ENCODE measurements at places on chromosomes 12 and 14. TPM values are rescaled to one million over a fixed set of nuclear protein-coding genes. Genes with fewer than 3 reads are reported as not detected.

DNA sequence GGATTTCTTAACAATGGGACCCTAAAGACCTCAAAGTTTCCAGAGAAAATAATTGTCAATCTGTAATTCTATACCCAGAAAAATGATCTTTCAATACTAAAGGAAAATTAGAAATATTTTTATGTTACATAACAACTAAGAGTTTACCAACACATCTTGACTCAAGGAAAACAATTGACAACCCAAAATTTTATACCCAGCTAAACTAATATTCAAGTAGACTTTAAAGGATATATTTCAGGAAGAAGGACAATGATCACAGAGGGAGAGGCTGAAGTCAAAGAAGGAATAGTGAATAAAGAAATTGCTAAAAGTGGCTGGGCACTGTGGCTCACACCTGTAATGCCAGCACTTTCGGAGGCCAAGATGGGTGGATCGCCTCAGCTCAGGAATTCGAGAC, 12.6 kb upstream of the PLD4 start:
- no peak overlapping the region for H3K27ac ChIP-seq
- no peaks in the 10 kb centered on the region for H3K4me1 ChIP-seq
- no peaks in the 10 kb centered on the region for H3K27me3 ChIP-seq
- no peaks in the 10 kb centered on the region for H3K36me3 ChIP-seq

DNA sequence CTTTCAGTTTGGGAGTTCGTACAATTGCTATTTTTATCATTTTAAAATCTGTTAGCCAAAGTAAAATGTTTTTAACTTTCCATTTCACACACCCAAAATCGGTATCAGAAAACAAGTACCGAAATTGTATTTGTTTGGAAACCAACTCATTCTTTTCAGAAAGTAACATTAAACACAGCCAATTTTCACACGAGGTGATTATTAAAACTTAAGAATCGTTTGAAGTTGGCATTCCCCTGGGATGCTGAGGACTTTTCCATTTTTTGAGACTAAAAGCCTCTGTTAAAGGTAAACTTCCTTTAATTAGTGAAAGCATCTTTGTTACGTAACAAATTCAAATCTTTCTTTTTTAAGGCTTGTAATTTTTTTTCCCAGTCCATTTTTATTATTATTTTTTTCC, 623.0 kb downstream of the VRK1 start:
- no peaks in the 10 kb centered on the region for H3K27me3 ChIP-seq
- no peak for DNase-seq
- H3K36me3 ChIP-seq: no peaks in the 10 kb centered on the region
- H3K4me1 ChIP-seq: no peaks in the 10 kb centered on the region
- H3K4me3 ChIP-seq: no peak overlapping the region

The NFE2 gene
- 0.44 TPM for total RNA-seq

DNA sequence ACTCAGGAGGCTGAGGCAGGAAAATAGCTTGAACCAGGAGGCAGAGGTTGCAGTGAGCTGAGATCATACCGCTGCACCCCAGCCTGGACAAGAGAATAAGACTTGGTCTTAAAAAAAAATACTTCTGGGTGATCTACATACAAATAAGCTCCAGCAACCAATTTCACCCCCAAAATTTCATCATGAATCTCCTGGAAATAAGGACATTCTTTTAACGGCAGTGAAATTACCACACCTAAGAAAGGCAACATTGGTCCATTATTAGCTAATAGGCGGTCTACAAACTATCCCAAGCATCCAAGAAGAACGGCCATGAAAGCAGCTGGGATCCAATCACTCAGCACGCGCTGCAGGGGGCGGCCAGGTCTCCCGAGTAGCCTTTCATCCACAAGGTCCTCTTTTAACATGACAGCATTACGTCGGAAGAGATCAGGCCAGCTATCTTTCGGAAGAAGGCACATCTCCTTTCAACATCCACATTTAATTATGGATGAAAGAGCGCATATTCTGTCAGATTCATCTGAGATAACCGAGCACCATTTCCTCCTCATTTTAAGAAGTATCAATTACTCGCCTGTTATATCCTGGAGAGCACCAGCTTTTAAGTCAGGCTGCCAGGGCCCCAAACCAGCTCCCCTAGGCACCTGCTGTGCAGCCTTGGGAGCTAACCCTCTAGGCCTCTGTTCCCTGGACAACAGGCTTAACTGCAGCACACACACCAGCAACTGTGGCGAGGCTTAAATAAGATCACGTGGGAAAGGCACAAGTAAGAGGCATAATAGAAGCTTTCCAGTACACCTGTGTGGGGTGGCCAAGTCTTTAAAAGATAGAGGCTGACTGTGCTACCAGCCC, 4.2 kb downstream of the SLC15A4 start:
- no peaks in the 10 kb centered on the region for H3K27me3 ChIP-seq
- H3K27ac ChIP-seq: no peak overlapping the region
- DNase-seq: no peak
- H3K4me3 ChIP-seq: no peak overlapping the region
- H3K36me3 ChIP-seq: no peaks in the 10 kb centered on the region
- peaks cover 20% of the 10 kb centered on the region for H3K4me1 ChIP-seq

The ABHD12B gene
- not detected for total RNA-seq

The BMAL2 gene
- total RNA-seq: 80.7 TPM

The LRRK2 gene
- 12.2 TPM for total RNA-seq

The TMEM63C gene
- total RNA-seq: 9.7 TPM

The PRDM4 gene
- 23.8 TPM for total RNA-seq

The ACSS3 gene
- total RNA-seq: 7.4 TPM

DNA sequence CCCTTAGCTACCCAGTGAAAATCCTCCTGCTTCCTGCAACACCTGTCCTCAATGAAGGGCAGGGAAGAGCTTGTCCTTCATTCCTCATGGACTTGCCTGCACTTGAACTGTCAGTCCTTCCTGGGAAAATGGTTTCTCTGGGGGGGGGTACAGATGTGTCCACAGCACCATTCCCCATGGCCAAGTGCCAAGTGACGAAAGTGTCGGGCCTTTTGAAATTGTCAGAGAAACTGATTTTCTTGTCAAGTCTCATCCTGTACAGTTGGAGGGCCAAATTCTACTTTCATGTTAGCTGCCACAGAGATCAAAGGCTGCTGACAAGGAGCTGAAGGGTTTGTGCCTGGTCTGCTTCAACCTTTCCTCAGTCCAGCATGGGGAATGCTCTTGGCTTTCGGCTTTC, 179.5 kb upstream of the PARP11 start:
- no peak for DNase-seq
- no peak overlapping the region for H3K27ac ChIP-seq
- no peaks in the 10 kb centered on the region for H3K4me1 ChIP-seq
- H3K36me3 ChIP-seq: no peaks in the 10 kb centered on the region

The MYBPC1 gene
- total RNA-seq: not detected

DNA sequence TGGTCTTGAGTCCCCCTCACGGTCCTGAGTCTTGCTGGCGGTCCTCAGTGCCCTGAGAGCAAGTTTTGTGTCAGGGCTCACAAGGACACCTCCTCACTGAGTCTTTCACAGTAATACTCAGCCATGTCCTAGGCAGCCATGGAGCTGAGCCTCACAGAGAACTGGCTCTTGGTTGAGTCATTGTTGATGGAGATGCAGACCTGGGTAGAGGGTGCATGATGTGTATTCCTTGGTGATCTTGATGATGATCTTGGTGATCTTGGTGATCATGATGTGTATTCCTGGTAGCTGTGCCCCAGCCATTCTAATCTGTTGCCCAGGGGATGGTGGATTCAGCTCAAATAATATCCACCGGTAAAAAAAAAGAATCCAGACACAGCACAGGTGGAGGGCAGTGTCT, 495.4 kb downstream of the TMEM121 start:
- DNase-seq: no peak
- H3K36me3 ChIP-seq: no peaks in the 10 kb centered on the region
- H3K27ac ChIP-seq: no peak overlapping the region
- no peaks in the 10 kb centered on the region for H3K4me1 ChIP-seq
- no peaks in the 10 kb centered on the region for H3K27me3 ChIP-seq

DNA sequence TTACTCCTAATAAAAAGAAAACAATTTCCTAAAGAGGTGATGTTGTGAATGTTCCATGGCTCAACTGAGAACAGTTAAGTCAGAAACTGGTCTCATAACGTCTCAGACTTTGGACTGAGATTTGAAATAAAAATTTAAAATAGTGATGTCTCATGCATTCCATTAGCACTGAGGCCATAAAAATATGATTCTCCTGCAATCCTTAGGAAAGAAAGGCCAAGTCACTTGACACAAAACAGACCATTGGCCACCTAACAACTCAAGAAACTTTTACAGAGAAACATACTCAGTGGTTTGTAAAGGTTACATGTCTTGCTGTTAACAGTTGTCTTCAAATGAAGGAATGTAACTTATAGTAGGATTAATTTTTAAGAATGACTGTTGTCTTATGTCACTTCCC, 58.1 kb downstream of the STAB2 start:
- H3K4me1 ChIP-seq: no peaks in the 10 kb centered on the region
- H3K27ac ChIP-seq: no peak overlapping the region
- DNase-seq: no peak
- no peaks in the 10 kb centered on the region for H3K36me3 ChIP-seq

GRCh38 chr12:75658901-75659823, 147.8 kb upstream of the KRR1 start:
- peak overlapping the region; percentile 69 for H3K27ac ChIP-seq
- H3K27me3 ChIP-seq: no peaks in the 10 kb centered on the region
- H3K4me1 ChIP-seq: peaks cover 6% of the 10 kb centered on the region
- H3K36me3 ChIP-seq: no peaks in the 10 kb centered on the region
- DNase-seq: no peak

The TCHP gene
- 23.7 TPM for total RNA-seq

DNA sequence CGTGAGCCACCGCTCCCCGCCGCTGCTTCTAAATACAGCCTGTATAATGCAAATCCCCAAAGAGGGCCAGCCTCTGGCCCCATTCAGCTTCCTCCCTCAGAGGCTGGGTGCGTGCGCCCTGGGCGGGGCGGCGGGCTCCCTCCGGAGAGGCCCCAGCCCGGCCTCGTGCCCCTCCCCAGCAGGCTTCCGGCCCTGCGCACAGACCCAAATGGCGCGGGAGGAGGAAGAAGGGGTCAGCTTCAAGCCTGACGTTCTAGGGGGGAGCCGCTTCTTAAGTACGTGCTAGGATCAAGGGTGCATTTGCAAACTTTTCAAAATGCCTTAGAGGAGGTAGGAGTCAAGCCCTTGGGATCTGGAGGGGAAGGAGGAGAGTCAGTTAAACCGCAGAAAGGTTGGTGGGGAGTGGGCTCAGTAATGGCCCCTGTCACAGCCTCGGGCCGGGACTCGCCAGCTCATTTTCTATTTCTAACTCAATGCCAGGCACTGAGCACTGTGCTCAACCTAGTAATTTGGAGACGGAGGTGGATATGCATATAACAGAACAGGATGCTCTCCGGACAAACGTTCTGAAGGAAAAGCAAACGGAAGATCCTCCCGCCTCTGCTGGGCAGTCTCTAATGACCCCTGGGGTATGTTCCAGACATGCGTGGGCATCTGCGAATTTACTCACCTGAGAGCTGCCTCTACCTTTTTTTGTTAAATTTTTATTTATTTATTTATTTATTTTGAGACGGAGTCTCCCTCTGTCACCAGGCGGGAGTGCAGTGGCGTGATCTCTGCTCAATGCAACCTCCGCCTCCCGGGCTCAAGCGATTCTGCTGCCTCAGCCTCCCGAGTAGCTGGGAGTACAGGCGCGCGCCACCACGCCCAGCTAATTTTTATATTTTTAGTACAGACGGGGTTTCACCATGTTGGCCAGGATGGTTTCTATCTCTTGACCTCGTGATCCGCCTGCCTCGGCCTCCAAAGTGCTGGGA, 32.3 kb downstream of the NINJ2 start:
- peak; percentile 41 for DNase-seq
- peaks cover 78% of the 10 kb centered on the region for H3K4me1 ChIP-seq

DNA sequence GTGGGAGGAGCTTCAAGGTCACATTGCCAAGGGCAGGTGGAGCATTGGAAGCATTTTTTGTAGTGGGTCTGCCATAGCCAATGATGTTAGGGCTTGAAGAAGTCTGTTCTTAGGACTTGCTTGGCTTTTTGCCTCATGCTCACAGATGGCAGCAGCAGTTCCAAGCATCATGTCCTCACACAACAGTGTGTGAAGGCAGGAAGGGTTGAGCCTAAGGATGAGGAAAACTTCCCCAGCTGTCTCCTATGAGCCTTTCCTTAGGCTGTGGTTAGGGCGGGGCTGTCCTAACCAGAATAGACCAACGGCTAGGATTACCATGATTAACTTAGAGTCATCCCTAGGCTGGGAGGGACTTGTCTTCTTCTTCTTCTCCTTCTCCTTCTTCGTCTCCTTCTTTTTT, 76.2 kb upstream of the KCNA1 start:
- H3K36me3 ChIP-seq: no peaks in the 10 kb centered on the region
- no peak overlapping the region for H3K27ac ChIP-seq
- no peak overlapping the region for H3K4me3 ChIP-seq
- no peaks in the 10 kb centered on the region for H3K27me3 ChIP-seq

- no peaks in the 10 kb centered on the region for H3K36me3 ChIP-seq
- DNase-seq: no peak
- H3K4me1 ChIP-seq: no peaks in the 10 kb centered on the region
- no peaks in the 10 kb centered on the region for H3K27me3 ChIP-seq
- H3K4me3 ChIP-seq: no peak overlapping the region
- no peak overlapping the region for H3K27ac ChIP-seq
Measured at GRCh38 chr12:18304609-18305008, 43.3 kb downstream of the PIK3C2G start.

- peaks cover 16% of the 10 kb centered on the region for H3K36me3 ChIP-seq
- H3K27me3 ChIP-seq: no peaks in the 10 kb centered on the region
- peaks cover 13% of the 10 kb centered on the region for H3K4me1 ChIP-seq
Measured at GRCh38 chr12:131928080-131928710, 881 bp upstream of the PUS1 start.

- DNase-seq: no peak
- H3K27me3 ChIP-seq: no peaks in the 10 kb centered on the region
- H3K36me3 ChIP-seq: no peaks in the 10 kb centered on the region
- H3K27ac ChIP-seq: peak overlapping the region; percentile 92
Measured at GRCh38 chr12:6208130-6208529, 7.9 kb downstream of the CD9 start.

GRCh38 chr12:132061641-132062430, 82.3 kb downstream of the DDX51 start:
- no peak overlapping the region for H3K27ac ChIP-seq
- H3K4me3 ChIP-seq: no peak overlapping the region
- H3K27me3 ChIP-seq: no peaks in the 10 kb centered on the region
- no peak for DNase-seq
- no peaks in the 10 kb centered on the region for H3K4me1 ChIP-seq

DNA sequence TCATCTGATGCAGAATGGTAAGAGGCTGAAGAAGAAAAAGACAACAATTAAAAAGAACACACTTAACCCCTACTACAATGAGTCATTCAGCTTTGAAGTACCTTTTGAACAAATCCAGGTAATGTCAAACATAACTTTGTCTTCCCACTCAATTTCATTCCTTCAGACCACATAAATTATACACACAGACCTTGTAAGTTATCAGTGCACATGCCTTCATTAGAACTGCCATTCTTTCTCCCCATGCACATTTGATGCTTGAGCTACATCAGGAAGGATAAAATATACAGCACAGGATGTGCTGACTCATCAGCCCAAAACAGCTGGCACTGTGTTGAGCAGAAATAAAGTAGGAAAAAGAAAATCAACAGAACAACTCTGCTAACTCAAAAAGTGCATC, 246.7 kb downstream of the PAWR start:
- no peaks in the 10 kb centered on the region for H3K36me3 ChIP-seq
- no peaks in the 10 kb centered on the region for H3K4me1 ChIP-seq
- H3K4me3 ChIP-seq: no peak overlapping the region
- no peaks in the 10 kb centered on the region for H3K27me3 ChIP-seq

The BATF gene
- total RNA-seq: 7.6 TPM

- no peaks in the 10 kb centered on the region for H3K27me3 ChIP-seq
- H3K27ac ChIP-seq: no peak overlapping the region
- H3K4me3 ChIP-seq: no peak overlapping the region
- H3K4me1 ChIP-seq: no peaks in the 10 kb centered on the region
- DNase-seq: no peak
Measured at GRCh38 chr14:30138567-30138966, 210.9 kb upstream of the PRKD1 start.
